ENCODE measurements at places on chromosomes 11 and 22.

GRCh38 chr22:36017651-36018091, 11.0 kb downstream of the RBFOX2 start:
- no peak for DNase-seq

DNA sequence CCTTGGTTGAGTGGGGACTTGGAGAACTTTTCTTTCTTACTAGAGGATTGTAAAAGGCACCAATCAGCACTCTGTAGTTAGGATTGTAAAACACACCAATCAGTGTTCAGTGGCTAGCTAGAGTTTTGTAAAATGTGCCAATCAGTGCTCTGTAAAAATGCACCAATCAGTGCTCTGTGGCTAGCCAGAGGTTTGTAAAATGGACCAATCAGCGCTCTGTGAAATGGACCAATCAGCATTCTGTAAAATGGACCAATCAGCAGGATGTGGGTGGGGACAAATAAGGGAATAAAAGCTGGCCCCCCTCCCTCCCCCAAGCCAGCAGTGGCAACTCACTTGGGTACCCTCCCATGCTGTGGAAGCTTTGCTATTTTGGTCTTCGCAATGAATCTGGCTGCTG, 5.5 kb upstream of the DRG1 start:
- DNase-seq: no peak

DNA sequence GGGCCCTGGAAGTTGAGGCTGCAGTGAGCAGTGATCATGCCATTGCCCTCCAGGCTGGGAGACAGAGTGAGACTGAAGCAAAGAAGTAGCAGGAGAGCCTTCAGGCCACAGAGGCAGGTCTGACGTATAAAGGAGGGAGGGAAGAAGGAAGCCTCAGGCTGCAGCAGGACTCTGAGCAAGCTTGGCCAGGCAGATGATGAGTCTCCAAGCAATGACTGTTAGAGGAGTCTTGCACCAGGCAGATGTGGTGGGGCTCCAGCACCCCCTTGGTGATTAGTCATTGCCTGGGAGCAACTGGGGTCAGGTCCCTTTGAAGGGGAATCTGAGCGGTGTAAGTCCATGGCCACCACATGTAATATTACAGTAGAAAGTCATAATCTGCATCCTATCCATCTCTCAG, 36.6 kb upstream of the NFAM1 start:
- no peak for DNase-seq

GRCh38 chr22:30423301-30423958, 2.1 kb upstream of the MTFP1 start:
- DNase-seq: no peak

- DNase-seq: no peak
Measured at GRCh38 chr11:86210898-86211297, 33.7 kb upstream of the EED start.

- DNase-seq: no peak
Measured at GRCh38 chr22:41920271-41920976, 5.5 kb upstream of the SHISA8 start.

GRCh38 chr11:126175393-126175792, 36.1 kb downstream of the RPUSD4 start:
- DNase-seq: no peak
